Left lung (tissue), 14 donors: ENCODE measurements at places on chromosomes 5 and 9. TPM values are rescaled to one million over a fixed set of nuclear protein-coding genes. Genes with fewer than 3 reads are reported as not detected.

DNA sequence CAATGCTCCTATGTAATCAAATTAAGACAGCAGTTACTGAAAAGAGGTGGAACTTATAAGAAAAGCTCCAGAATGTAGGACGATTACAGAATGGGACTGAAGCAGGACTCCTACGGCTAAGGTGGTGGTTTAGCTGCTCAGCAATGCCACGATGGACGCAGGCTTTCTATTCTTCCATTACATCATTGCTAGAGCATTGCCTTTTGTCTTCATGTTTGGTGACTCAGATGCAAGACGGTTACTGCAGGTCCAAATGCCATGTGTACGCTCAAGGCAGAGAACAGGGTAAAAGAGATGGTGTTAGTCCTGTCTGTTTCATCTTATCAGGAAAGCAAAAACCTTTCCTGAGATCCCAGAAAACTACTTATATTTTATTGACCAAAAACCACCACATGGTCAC lies 255.1 kb downstream of the ZSWIM6 start:
- H3K4me3 ChIP-seq: no peak overlapping the region
- H3K27me3 ChIP-seq: no peaks in the 10 kb centered on the region
- no peaks in the 10 kb centered on the region for H3K4me1 ChIP-seq
- DNase-seq: no peak
- H3K36me3 ChIP-seq: no peaks in the 10 kb centered on the region
- no peak overlapping the region for H3K27ac ChIP-seq

DNA sequence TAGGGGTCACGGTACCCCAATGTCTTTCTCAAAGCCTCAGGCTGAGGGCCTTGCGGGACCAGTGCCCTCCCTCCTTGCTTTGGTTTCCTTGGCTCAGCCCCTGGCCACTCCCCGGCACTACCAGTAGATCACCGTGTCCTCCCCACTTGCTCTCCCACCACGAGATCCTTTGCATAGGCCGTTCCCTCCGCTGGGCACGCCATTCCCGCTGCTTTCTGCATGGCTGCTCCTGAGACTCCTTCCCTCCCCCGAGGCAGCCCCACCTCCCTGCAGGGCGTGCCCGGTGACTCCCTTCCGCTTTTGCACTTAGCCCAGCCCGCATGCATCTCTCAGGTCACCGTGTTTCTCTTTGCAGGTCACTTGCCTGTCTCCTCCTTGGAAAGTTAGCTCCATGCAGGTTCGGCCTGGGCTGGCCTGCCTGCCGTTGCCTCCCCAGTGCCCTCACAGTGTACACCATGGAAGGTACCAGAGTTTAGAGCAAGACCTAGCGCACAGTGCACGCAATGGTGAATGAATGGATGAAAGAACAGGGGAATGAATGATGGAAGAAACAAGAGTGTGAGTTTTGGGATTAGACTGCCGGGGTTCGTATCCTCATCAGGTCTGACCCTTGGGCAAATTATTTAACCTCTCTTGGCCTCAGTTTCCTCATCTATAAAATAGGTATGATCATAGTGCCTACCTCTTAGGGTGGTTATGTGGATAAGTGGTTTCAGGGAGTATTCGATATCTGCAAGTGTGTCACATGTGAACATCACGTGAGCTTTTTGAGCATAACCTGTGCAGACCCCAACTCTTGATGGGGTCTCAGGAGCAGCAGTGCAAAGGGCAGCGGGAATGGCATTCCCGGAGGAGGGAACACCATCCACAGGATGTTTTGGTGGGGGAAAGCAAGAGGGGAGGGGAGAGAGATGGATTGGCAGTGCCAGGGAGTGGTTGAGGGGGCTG lies 214.3 kb downstream of the C9orf50 start:
- H3K4me1 ChIP-seq: peaks cover 5% of the 10 kb centered on the region
- no peak overlapping the region for H3K27ac ChIP-seq
- peak; percentile 84 for DNase-seq
- H3K4me3 ChIP-seq: no peak overlapping the region
- no peaks in the 10 kb centered on the region for H3K36me3 ChIP-seq

DNA sequence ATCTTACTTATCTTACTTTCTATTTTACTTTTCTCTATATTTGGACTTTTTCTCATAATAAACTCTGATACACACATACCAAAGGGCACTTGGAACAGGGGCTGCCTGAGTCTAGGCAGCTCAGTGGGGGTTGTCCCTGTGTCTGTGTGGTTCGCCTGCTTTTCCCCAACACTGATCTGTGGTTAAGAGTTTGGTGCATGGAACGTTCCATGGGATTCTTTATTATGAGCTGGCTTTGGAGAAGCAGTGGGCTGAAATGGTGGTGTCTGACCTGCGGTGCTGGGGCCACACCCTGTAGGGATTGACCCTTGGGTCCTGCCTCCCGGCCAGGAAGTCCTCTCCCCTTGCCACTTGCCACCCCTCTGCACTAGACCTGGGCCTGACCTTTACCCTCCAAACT lies 47.4 kb downstream of the ANKRD33B start:
- H3K4me1 ChIP-seq: peaks cover 23% of the 10 kb centered on the region
- no peak for DNase-seq
- no peak overlapping the region for H3K27ac ChIP-seq

- H3K27ac ChIP-seq: no peak overlapping the region
- peaks cover 92% of the 10 kb centered on the region for H3K36me3 ChIP-seq
- H3K4me3 ChIP-seq: no peak overlapping the region
Observed at GRCh38 chr5:126831156-126831555, 54.2 kb downstream of the LMNB1 start.

GRCh38 chr9:136944212-136944518 lies 373 bp downstream of the FBXW5 start:
- no peak for DNase-seq
- H3K4me1 ChIP-seq: peaks cover 9% of the 10 kb centered on the region
- H3K27me3 ChIP-seq: no peaks in the 10 kb centered on the region
- no peaks in the 10 kb centered on the region for H3K36me3 ChIP-seq

Gene FSD1L
- polyA plus RNA-seq: 6.4 TPM

Gene MEGF10
- polyA plus RNA-seq: 0.61 TPM

Gene PCDHGA4
- 3.4 TPM for polyA plus RNA-seq
